ENCODE measurements at places on chromosomes 5 and 9. TPM values are rescaled to one million over a fixed set of nuclear protein-coding genes. Genes with fewer than 3 reads are reported as not detected.

Gene ITK
- total RNA-seq, result 0.86 TPM

GRCh38 chr9:22010866-22011625 is 1.9 kb upstream of the CDKN2B start:
- H3K4me3 ChIP-seq, result no peak overlapping the region
- H3K4me1 ChIP-seq, result peaks cover 15% of the 10 kb centered on the region
- H3K27ac ChIP-seq, result no peak overlapping the region
- H3K27me3 ChIP-seq, result peaks cover 15% of the 10 kb centered on the region
- DNase-seq, result no peak
- no peaks in the 10 kb centered on the region for H3K36me3 ChIP-seq

GRCh38 chr9:20898885-20899554 is 132.4 kb downstream of the HACD4 start:
- H3K27ac ChIP-seq, result no peak overlapping the region
- H3K4me3 ChIP-seq, result no peak overlapping the region
- H3K36me3 ChIP-seq, result no peaks in the 10 kb centered on the region
- no peaks in the 10 kb centered on the region for H3K4me1 ChIP-seq
- no peak for DNase-seq
- H3K27me3 ChIP-seq, result no peaks in the 10 kb centered on the region

DNA sequence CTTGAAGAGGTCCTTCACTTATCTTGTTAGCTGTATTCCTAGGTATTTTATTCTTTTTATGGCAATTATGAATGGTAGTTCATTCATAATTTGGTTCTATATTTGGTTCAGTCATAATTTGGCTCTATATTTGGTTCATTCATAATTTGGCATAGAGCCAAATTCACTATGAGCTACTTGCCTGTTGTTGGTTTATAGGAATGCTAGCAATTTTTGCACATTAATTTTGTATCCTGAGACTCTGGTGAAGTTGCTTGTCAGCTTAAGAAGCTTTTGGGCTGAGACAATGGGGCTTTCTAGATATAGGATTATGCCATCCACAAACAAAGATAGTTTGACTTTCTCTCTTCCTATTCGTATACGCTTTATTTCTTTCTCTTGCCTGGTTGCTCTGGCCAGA is 142.2 kb downstream of the PLCXD3 start:
- DNase-seq, result no peak
- no peaks in the 10 kb centered on the region for H3K4me1 ChIP-seq
- no peak overlapping the region for H3K4me3 ChIP-seq
- no peak overlapping the region for H3K27ac ChIP-seq
- no peaks in the 10 kb centered on the region for H3K36me3 ChIP-seq

DNA sequence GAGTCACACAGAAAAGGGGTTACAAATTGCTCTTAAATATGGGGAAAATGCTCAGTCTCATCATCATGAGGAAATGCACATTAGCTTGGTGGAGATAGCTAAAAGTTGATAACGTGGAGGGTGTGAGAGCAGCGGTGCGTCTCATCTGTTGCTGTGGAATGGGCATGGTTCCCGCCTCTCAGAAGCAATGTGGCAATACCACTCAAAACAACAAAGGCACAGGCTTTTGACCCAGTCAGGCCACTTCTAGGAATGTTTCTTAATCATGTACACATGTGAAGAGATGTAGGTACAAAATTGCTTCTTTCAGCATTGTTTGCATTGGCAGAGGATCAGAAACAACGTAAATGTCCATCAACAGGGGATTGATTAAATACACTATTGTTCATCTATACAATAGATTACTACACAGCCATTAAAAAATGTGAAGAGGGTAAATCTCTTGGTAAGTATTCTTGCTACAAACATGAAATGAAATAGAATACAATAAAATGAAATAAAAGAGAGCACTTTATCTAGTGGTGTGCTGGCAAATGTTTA is 212.6 kb upstream of the MSX2 start:
- H3K27ac ChIP-seq, result no peak overlapping the region
- H3K4me1 ChIP-seq, result no peaks in the 10 kb centered on the region
- H3K4me3 ChIP-seq, result no peak overlapping the region
- no peaks in the 10 kb centered on the region for H3K27me3 ChIP-seq
- DNase-seq, result no peak

- no peak for DNase-seq
- H3K4me3 ChIP-seq, result no peak overlapping the region
- no peaks in the 10 kb centered on the region for H3K4me1 ChIP-seq
- H3K27ac ChIP-seq, result no peak overlapping the region
Observed at GRCh38 chr5:74021126-74021525, 395.1 kb downstream of the ARHGEF28 start.

Gene DAB2
- total RNA-seq, result not detected

Gene SLC46A2
- total RNA-seq, result not detected

Gene PLPP7
- total RNA-seq, result 0.39 TPM

DNA sequence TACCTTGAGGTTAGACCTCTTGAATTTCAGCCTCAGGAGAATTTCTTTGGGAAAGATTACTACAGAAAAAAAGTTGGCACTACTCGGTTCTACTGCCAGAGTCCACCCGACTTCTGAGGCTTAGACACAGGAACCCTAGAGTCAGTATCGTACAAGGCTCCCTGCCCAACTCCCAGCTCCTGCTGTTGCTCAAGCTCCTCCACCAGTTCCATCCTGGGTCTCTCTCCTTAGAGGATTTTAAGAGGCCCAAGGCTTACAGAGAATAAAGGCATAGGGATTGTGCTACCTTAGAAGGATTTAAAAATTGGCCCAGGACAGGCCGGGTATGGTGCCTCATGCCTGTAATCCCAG is 29.0 kb upstream of the SSBP2 start:
- DNase-seq, result no peak
- no peaks in the 10 kb centered on the region for H3K27me3 ChIP-seq
- H3K4me1 ChIP-seq, result peaks cover 26% of the 10 kb centered on the region
- H3K27ac ChIP-seq, result peak overlapping the region; percentile 95

Gene SV2C
- not detected for total RNA-seq

DNA sequence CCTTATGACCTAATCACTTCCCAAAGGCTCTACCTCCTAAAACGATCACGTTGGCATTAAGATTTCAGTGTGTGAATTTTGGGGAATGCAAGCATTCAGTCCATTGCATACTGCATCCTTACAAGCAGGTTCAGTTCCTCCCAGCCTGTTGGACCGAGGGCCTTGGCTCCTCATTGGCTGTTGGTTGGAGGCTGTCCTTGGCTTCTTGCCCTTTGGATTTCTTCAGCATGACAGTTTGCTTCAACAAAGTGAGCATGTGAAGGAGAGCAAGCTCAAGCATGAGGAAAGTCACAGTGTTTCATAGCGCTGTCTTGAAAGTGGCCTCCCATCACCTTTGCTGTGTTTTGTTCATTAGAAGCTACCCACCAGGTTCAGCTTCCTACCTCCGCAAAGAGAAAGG is 109.5 kb downstream of the GADD45G start:
- H3K27me3 ChIP-seq, result no peaks in the 10 kb centered on the region
- peaks cover 22% of the 10 kb centered on the region for H3K4me1 ChIP-seq
- DNase-seq, result no peak
- H3K36me3 ChIP-seq, result no peaks in the 10 kb centered on the region
- no peak overlapping the region for H3K27ac ChIP-seq

- H3K36me3 ChIP-seq, result no peaks in the 10 kb centered on the region
- H3K27me3 ChIP-seq, result peaks cover 11% of the 10 kb centered on the region
- no peak for DNase-seq
- no peak overlapping the region for H3K4me3 ChIP-seq
- no peaks in the 10 kb centered on the region for H3K4me1 ChIP-seq
- H3K27ac ChIP-seq, result no peak overlapping the region
Observed at GRCh38 chr9:86201474-86202337, 57.8 kb downstream of the C9orf153 start.

DNA sequence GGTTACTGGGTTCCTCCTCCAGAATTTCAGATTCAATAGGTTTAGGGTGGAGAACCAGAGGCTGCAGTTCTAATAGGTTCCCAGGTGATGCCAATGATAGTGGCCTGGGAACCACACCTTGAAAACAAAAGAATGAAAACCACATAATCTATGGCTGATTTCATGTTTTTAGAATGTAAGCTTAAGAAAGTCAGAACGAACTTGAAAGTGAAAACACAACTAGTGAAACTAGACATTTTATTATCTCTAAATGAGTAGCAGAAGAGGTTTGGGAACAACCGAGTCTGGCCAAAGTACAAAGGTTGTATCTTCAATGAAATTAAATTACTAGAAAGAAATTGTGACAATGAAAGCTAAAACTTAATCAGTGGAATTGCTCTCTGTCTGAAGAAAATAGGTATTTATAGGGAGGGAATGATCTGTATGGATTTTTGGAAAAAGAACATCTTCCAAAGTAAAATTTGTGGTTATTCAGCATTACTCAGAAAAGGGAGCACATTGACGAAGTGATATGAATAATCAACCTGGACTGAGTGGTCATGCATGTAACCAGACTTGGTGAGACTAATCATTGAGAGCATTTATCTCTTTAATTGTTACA is 24.9 kb upstream of the CEP120 start:
- peaks cover 15% of the 10 kb centered on the region for H3K4me1 ChIP-seq
- H3K36me3 ChIP-seq, result no peaks in the 10 kb centered on the region
- DNase-seq, result no peak
- no peak overlapping the region for H3K4me3 ChIP-seq
- peak overlapping the region; percentile 38 for H3K27ac ChIP-seq

Gene SCAMP1
- 9.6 TPM for total RNA-seq

GRCh38 chr9:132147331-132147730 is 14.5 kb upstream of the NTNG2 start:
- peaks cover 50% of the 10 kb centered on the region for H3K27me3 ChIP-seq
- no peaks in the 10 kb centered on the region for H3K36me3 ChIP-seq
- H3K27ac ChIP-seq, result no peak overlapping the region
- DNase-seq, result no peak

DNA sequence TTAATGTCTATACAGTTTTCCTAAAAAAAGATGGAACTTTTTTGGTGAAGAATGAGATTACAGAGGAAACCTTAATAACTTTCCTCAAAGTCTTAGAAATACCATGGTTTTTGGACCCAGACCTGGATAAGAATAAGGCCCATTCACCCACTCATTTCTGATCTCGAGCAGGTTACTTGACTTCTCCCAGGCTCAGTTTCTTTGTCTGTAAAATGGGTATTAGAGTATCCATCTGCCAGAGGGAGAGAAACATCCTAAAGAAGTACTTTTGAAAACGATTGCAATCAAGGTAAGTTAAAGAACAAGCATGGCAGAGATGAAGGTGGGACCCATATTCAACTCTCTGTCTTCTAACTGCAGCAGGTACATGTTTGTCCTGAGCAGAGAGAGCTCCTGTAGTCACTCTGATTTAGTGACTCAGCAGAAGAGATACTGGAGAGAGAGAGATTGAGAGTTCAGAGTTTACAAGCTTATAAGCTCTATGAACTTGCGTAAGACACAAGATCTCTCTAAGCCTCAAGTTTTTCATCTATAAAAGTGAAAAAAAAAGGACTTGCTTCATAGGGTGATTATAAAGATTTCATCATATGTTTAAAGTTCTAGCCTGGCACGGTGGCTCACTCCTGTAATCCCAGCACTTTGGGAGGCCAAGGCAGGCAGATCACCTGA is 379.4 kb upstream of the SGCD start:
- H3K36me3 ChIP-seq, result no peaks in the 10 kb centered on the region
- no peak for DNase-seq
- H3K27me3 ChIP-seq, result peaks cover 2% of the 10 kb centered on the region
- H3K4me3 ChIP-seq, result no peak overlapping the region

- DNase-seq, result no peak
- H3K27me3 ChIP-seq, result no peaks in the 10 kb centered on the region
- no peak overlapping the region for H3K27ac ChIP-seq
- no peak overlapping the region for H3K4me3 ChIP-seq
Observed at GRCh38 chr5:109062664-109063063, 315.0 kb downstream of the FER start.

DNA sequence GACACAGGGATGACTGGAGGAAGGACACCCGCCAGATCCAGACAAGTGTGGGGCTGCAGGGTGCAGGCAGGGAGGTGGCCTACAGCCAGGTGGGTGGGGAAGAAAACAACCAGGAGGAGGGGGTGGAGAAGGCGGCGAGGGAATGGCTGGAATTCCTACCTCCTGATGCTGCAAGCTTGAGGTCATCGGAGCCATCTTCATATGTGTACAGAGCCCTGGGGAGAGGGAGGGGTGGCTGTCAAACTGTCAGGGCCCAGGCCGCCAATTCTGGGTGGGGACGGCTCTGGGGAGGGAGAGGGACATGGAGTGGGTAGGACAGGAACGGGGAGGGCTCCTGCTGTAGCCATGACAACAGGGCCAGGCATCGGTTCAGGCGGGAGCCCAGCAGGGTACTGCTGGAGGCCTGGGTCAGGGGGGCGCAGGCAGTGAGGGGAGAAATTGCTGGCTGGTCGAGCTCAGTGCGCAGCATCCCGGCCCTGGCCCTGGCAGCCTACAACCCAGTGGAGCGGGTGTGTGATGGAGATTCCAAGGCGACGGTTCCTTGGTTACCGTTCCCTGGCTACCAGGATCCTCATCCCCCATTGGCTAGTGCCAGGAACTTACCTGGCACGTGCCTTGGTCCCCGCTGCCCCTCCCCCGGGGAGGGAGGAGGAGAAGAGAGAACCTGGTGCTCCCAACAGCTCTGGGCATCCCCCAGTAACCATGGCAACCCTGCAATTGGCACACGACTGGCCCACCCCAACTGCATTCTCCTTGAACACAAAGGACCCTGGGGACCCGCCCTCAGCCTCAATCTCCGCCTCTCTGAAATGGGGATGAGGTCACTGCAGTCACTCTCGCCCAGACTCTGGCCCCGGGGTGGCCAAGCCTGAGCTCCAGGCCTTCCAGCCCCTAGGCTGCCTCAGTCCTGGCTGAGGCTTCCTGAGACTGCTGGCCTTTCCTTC is 4.5 kb downstream of the DBN1 start:
- H3K27me3 ChIP-seq, result peaks cover under 1% of the 10 kb centered on the region
- H3K36me3 ChIP-seq, result no peaks in the 10 kb centered on the region
- no peak for DNase-seq
- H3K4me3 ChIP-seq, result no peak overlapping the region

Gene TRIM14
- total RNA-seq, result 11.7 TPM

DNA sequence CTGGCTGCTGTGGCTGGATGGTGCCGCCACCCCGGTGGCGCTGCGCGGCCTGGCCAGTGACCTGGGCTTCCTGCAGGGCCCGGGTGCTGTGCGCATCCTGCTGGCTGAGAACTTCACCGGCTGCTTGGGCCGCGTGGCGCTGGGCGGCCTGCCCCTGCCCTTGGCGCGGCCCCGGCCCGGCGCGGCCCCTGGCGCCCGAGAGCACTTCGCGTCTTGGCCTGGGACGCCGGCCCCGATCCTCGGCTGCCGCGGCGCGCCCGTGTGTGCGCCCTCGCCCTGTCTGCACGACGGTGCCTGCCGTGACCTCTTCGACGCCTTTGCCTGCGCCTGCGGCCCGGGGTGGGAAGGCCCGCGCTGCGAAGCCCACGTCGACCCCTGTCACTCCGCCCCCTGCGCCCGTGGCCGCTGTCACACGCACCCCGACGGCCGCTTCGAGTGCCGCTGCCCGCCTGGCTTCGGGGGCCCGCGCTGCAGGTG is 17.5 kb downstream of the CRB2 start:
- no peak overlapping the region for H3K4me3 ChIP-seq
- no peak for DNase-seq
- no peak overlapping the region for H3K27ac ChIP-seq
- H3K4me1 ChIP-seq, result peaks cover 9% of the 10 kb centered on the region

GRCh38 chr5:111787006-111787405 is 30.0 kb upstream of the NREP start:
- H3K36me3 ChIP-seq, result no peaks in the 10 kb centered on the region
- peaks cover 2% of the 10 kb centered on the region for H3K27me3 ChIP-seq
- no peak overlapping the region for H3K4me3 ChIP-seq
- H3K4me1 ChIP-seq, result no peaks in the 10 kb centered on the region
